ENCODE measurements at places on chromosomes 2 and 18.

DNA sequence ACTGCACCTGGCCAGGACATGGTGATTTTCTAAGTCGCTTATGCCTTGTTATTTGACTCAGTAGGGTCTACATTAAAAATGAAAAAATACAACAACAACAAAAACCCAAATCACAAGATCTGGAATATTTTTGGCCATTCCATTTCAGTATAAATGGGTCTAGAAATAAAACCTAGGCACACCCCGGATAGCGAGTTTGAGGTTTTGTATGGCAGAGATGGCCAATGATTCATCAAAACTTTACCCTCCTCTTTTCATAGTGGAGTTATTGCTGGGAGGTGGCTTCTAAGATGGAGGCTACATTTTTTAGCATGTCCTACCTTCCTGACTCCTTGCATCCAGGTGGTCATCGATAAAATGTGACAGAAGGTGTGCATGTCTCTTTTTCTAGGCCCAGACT lies 49.3 kb upstream of the PELI1 start:
- DNase-seq: no peak

DNA sequence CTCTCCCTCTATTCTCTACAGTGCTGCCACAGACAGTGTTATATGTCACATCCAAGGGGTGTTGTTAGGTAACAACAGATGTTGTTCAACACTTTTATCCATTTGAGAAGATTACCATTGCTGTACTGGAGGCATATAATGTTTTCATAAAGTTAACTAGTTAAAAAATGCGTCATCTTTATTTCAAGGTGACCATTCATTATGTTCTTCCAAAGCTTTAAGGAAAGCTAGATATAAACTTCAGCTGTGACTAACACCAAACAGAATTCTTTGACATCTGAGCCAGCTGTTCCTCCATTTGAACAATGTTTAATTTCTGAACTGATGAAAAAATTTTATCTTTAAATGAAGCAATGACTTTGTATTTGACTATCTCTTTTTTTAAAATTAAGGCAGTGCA lies 1099.6 kb upstream of the TMEFF2 start:
- DNase-seq: no peak

DNA sequence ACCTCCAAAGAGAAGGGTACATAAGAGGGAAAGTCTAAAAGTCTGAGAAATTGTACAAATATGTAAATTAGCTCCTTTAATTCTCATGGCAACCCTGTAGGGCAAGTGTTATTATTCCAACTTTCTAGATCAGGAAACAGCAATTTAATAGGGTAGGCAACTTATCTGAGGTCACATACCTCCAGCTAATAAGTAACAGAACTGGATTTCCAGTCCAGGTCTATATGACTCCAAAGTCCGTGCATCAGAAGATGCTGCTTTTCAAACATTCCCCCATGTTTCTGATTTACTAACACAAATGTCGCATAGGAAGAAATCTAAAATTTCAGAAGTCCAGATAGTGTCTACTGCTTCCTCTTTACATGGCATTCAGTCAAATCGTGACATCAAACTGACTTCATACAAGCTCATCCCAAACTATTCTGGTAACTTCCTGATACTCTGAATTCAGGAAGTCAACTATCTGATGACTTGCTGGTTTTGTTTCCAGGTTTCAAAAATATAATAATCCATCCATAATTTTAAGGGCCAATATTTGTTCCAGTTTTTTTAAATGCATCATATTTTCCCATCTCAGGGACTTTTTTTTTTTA lies 419.3 kb upstream of the ACVR2A start:
- no peak for DNase-seq

DNA sequence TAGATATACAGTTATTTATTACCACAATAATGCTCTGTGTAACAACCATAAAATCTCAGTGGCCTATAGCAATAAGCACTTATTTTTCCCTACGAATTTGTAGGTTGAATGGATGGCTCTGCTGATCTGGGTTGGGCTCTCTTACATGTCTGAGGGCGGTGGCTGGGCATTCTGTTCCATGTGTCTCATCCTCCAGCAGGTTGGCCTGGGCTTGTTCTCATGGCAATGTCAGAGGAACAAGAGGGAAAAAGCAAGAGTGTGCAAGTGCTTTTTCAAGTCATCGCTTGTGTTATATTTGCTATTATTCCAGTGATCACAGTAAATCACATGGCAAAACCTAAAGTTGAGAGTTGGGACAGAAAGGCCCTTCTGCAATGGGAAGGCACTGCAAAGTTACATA lies 30.4 kb upstream of the MYO3B start:
- DNase-seq: no peak

GRCh38 chr2:8710951-8711350 lies 29.1 kb downstream of the ID2 start:
- no peak for DNase-seq

DNA sequence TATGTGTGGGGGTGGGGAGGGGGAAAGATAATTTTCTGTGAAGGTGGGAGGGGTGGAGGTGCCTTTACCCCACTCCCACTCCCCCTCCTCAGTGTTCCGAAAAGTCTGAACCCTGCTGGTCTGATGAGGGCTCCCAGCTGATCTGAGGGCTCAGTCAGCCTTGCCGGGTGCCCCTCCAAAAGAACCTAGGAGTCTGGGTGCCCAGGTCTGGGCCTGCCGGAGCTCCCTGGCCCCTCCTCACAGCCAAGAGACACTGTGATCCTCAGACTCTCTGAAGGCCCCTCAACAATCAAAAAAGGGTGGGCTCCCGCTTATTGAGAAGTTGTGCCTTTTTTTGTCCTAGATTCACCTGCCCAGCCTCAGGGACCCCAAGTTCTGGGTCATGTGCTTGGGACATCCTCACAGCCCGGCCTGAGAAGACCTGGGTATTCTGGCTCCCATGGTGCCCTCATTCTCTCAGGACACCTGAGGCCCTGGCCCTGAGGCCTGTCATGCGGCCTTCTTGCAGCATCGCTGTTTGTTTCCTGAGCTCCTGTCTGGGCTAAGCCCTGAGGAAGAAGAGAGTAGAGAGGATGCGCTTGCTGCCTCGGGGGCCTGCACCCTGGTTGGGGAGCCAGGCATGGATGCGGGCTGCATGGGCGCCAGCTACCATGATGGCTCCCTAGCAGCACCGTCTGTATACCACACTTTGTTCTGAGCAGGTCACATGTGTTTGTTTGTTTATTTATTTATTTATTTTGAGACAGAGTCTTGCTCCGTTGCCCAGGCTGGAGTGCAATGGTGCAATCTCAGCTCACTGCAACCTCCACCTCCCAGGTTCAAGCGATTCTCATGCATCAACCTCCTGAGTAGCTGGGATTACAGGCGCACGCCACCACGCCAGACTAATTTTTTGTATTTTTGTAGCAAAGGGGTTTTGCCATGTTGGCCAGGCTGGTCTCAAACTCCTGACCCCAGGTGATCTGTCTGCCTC lies 44.0 kb downstream of the SDC1 start:
- DNase-seq: no peak

DNA sequence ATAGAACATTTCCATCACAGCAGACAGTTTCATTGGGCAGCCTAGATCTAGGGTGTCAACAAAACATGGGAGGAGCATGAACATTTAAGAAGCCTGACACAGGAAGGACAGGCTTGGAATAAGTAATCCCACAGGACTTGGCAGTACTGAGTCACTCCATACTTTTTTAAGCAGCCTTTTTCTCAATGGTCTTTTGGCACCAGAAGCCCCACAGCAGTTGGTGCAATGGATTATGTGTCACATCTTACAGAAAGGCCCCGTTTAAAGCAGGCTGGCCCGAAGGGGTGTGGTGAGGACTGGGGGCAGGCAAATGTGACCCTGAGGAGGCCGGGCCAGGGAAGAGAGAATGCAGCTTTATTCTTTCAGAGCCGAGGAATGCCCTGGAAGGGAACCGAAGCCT lies 26.6 kb downstream of the SPTBN1 start:
- no peak for DNase-seq

GRCh38 chr2:207617011-207617671 lies 8.1 kb downstream of the METTL21A start:
- DNase-seq: no peak

DNA sequence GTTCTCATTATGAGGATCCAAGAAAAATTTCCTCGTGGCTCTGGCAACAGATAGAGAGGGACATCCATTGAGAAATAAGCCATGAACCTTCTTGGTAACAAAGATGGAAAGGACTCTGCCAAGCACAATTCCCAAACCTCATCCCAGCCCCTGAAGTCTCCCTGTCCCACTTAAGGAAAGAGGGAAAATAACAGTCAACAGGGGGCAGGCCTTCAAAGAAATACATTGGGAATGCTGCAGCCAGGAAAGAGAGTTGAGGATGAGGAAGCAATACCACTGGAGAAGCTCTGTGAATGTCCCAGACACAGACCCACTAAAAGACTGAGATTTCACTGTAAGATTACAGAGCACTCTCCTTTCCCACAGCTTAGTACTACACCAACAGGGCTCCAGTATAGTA lies 93.2 kb downstream of the CD226 start:
- DNase-seq: no peak

DNA sequence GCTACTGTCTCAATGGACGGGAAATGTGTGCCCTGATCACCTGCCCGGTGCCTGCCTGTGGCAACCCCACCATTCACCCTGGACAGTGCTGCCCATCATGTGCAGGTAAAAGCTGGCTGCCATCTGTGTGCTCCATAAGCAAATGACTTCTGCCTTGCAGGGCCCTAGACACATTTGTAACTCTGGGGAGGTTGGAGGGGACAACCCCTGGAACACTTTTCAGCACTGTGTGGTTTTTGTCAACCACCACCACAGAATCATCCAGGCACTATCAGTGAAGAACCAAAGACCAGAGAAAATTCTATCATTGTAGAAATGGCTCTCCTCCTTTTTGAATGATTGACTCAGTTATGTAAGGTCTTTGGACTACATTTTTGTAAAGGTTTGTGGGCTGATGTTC lies 84.3 kb downstream of the FEZ2 start:
- no peak for DNase-seq

GRCh38 chr18:44130376-44130942 lies 550.2 kb upstream of the SETBP1 start:
- DNase-seq: no peak

DNA sequence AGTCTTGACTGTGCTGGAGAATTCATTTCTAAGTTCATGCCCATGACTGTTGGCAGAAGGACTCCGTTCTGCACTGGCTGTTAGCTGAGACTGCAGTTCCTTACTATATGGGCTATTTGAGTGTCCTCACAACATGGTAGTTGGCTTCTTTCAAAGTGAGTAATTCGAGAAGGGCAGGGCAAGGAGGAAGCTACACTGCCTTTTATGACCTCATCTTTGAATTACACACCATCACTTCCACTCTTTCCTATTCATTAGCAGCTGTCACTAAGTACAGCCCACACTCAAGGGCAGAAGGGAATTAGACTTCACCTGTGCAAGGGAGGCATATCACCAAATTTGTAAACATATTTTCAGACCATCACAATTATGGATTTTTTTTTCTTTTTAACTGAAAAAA lies 55.9 kb upstream of the EPAS1 start:
- no peak for DNase-seq

DNA sequence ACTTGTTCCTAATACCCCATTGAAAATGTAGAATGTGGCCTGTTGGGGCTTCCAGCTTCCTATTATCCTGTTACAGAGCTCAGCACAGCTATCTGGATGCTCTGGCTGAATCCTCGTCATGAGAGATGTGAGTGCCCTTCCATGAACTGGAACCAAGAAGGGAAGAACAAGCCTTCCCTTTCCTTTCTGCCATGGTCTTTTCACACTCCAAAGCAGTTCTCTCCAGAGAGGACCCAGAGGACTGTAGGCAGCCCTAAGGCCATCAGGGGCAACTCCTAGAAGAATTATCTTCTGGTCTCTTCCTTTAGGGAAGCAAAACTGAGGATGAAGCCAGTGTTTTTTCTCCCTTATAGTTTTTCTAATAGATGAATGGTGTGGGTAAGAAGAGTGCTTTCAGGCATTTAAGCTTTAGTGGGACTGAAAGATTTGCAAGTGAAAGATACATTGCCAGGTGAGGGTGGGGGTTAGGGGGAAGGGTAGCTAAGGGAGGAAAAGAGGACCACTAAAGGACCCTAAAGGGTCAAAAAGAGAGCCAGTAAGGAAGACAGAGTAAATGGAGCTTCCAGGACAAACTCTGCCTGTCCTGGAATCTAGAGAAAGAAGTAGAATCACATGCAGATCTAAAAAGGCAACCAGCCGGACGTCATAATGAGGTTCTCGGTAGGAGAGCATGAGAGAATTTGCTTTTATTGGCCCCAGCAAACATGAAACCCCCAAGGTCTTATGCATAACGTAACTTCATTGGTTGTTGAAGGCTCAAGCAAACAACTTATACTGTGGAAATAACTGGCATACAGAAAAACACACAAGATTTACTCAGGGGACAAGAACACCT lies 12.4 kb upstream of the XPO1 start:
- DNase-seq: no peak

DNA sequence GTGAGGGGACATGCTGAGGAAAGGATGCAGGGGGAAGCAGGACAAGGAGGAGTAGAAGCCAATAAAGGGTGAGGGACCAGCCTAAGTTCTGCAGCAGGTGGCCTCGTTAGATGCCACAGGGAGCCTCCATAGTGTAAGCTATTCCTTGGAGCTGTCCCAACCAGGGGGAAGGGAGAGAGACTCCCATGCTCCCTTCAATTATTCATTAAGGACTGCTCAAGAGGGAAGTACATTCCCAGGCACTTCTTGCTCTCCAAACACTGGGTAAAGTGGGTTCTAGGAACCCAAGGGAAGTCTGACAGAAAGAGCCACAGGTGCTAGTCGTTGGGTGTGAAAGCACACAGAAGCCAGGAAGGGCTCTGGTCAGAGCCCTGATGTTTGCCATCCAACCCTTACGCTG lies 193.7 kb downstream of the SLC39A10 start:
- no peak for DNase-seq

DNA sequence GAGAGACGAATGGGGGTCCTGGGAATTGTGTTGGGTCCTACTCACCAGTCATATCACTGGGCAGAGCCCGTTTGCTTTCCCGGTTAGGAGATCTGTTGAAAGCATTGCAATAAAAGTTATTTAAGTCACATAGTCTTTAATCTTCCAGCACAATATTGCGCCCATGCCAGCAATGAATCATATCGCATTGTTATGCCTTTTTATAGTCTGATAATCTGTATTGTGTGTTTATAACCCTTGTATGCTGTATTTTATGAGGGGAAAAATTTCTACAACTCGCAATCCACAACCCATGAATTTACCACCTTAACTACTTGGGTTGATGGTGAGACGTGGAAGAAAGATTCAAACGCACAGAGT lies 211.9 kb upstream of the SMIM21 start:
- no peak for DNase-seq

DNA sequence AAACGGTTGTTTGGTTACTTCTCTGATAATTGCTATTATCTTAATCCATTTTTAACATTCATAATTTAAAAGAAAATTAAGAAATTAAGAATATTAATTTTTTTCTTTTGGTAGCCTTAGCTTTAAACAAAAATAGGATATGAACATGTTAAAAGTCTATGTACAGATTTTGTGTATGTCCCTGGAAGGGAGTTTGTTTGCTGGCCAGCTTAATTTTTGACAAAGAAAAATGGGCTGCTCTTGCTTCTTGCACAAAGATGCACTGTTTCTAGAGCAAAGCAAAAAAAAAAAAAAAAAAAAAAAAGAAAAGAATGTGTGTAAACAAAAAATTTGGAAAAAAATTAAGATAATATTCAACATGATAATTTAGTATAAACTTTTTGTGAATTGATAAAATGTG lies 1.3 kb downstream of the RFTN2 start:
- DNase-seq: no peak
